ENCODE measurements at places on chromosomes 13 and 19.
A peak's percentile ranks its signal among the peaks of the same experiment; 100 is the strongest.

GRCh38 chr13:21291840-21292239 lies 115.4 kb downstream of the MRPL57 start:
- DNase-seq, result no peak

GRCh38 chr13:40145139-40145538 lies 489.7 kb downstream of the COG6 start:
- no peak for DNase-seq

- peak; percentile 13 for DNase-seq
Observed at GRCh38 chr13:25286308-25286968, 850 bp downstream of the MTMR6 start.

- DNase-seq, result no peak
Observed at GRCh38 chr19:4390567-4391305, 9.6 kb downstream of the SH3GL1 start.

DNA sequence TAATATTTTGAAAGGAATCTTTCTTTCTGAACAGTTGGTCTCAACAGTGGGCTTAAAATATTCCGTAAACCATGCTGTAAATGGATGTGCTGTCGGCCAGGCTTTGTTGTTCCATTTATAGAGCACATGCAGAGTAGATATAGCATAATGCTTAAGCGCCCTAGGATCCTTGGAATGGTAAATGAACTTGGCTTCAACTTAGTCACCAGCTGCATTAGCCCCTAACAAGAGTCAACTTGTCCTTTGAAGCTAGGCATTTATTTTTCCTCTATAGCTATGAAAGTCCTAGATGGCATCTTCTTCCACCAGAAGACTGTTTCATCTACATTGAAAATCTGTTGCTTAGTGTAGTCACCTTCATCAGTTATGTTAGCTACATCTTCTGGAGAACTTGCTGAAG lies 47.6 kb downstream of the SACS start:
- DNase-seq, result no peak

DNA sequence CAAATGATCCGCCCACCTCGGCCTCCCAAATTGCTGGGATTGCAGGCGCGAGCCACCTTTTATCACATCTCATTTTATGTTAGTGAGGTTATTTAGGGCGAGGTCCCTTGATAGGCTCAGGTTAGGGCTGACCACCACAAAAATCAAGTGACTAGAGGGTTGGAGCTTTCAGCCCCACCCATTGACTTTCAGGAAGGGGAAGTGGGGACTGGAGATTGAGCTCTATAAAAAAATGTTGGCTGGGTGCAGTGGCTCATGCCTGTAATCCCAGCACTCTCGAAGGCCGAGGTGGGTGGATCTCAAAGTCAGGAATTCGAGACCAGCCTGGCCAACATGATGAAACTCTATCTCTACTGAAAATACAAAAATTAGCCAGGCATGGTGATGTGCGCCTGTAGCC lies 20.1 kb downstream of the FPR3 start:
- DNase-seq, result no peak

DNA sequence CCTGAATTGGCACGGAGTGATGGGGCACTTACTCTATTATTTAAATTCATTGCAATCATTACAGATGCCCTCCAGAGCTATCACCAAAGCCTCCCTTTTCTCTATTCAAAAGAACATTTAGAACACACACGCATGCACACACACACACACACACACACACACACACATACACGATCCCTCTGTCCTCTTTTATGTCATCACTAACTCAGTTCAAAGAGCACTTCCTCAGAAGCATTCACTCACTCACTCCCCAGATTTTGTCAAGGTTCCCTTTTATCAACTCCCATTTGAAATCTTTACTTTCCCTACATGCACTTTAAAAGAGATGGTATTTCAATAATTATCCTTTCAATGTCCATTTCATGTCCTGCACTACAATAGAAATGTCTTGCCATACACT lies 22.4 kb upstream of the IGFL4 start:
- DNase-seq, result no peak

DNA sequence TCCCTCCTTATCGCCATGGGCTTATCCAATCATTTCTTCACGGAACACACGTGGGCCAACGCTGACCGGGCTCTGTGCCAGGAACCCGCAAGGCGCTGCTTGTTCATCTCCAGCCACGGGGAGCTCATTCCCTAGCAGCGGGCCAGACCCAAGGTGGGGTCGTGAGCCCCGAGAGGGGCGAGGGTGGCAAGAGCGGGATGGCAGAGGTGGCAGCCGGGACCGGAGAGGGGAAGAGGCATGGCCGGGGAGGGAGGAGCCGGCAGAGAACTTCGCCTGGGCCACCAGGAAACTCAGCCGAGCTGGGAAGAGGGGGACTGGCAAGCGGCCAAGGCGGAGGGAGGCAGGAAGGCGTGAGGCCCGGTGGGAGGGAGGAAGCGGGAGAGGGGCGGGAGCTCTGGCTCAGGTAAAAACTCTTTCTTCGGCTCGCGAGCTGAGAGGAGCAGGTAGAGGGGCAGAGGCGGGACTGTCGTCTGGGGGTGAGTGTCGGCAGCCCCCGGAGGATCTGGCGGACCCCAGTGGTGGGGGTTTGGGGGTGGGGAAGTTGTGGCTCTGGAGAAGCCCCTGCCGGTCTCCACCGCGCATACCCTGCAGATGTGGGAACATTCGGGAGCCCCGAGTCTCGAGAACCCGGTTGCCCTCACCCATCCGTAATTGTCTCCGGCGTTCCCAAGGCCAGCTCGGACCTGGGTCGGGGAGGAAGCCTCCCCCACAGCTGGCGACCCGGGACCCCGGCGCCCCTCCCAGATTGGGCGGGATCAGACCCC lies at the start of gene B3GNT3:
Gene B3GNT3, plus strand, starts transcription at position 408 of the 764 bp plus-strand sequence. CDS start 12,670 bp downstream, outside the sequence.
- no peak for DNase-seq

- no peak for DNase-seq
Observed at GRCh38 chr19:14091081-14091812, 696 bp upstream of the SAMD1 start.

DNA sequence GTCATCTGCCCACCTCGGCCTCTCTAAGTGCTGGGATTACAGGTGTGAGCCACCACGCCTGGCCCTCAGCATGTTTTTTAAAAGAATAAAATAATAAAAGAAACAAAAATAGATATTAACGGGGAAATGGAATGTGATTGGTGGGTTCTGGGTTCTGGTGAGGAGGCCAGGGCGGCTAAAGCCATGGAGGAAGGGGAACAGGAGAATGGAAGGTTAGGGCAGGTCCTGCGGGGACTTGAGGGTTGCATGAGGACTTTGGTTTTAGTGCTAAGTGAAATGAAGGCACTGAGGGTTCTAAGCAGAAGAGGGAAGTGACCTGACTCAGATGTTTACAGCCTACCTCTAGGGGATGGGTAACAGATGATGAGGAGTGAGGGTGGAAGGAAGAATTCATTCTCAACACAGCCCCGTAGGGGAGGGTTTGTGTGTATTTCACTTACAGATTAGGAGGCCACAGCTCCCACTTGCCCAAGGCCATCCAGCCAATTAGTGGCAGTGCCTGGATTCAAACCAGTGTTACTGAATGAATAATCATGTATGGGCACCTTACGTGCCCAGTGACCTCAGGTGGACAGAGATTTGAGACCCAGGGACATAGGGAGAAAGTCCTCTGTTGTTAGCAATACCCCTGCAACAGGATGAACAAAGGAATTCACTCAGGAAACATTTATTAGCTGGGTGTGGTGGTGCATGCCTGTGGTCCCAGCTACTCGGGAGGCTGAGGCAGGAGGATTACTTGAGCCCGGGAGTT lies 6.7 kb upstream of the MRPL4 start:
- no peak for DNase-seq

GRCh38 chr13:78024996-78025395 lies 106.4 kb upstream of the EDNRB start:
- no peak for DNase-seq

DNA sequence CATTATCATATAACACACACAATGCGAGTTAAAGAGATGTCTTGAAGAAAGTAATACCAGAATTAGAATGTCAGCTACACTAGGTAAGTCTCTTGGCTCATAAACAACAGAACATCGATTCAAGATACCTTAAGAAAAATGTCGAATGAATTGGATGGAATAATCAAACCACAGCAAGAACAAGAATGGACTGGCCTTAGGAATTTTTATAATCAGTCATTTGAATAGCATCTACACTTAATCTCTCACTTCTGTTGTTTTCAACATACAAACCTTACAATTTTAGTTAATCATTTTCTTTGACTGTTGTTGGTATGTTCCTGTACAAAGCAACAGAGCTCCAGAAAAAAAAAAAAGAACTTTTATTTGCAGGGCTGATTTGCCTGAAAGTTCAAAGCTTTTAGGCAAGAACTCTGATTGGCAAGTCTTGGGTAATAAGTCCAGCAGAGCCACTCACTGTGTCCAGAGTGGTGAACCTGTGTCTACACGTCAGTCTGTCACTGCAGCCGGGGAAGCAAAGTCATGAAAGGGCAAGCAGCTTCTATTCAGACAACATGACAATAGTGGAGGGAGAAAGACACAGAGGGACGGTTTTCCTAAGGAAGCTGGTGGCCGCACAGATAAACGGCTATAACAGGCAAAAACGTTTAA lies 1026.1 kb upstream of the MIR17HG start:
- no peak for DNase-seq

- DNase-seq, result no peak
Observed at GRCh38 chr13:24737042-24737441, 26.9 kb upstream of the RNF17 start.

DNA sequence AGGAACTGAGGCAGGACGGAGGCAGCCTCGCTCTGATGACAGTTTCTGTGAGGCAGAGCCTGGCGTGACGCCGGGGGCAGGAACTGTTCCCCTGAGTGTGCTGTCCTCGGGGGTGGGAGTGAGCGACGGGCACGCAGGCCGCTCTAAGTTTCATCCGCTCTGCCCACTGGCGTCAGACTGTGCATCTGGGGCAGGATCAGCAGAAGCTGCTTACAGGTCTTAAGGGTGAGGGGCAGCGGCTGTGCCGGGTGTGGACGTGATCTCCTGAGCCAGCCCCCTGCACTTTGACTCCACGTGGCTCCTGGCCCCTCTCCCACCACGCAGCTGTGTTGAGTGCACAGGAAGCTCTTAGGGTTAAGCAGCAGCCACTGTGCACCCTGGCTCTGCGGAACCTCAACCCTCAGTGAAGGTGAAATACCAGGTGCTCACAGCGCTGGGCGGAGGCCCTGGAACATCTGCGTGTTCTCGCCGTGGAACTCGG lies 1.5 kb downstream of the GRK1 start:
- no peak for DNase-seq

DNA sequence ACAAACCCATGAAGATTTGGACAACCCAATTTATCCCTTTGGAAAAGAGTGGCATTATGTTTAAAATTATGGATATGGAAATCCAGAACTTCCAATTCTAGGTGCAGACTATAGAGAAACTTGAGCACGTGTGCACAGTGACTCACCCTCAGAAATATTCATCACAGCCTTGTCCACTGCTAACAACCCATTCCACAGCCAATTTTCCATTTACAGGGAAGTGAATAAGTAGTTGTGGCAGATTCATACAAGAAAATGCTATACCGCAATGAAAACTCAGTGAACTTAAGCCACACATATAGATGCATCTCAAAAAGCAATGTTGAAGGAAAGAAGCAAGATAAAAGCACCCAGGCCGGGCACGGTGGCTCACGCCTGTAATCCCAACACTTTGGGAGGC lies 133.3 kb downstream of the USP12 start:
- DNase-seq, result no peak

DNA sequence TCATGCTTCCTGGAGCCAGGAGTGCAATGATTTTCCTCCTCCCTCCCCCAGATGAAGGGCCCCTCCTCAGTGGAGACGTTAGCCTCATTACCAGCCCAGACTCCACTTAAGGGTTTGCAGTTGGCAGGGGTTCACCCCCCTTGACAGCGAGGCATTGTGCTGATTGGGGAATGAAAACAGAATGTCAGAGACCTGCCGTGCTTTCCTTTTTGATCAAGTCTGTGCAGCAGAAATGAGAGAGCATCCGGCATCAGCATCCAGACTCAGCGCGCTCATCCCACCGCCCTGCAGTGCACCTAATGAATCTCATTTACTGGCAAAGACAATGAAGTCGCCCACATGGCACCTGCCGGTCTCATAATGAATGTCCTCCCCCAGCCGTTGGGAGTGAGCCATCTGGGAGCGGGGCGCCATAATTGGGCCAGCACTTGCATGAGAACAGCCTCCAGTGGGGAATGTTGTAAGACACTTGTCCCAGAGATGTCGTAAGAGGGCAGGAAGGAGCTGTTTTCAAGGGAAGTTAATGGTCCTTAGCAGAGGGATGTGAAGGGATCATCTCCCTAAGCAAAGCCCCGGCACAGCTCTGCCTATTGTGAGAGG lies 98.3 kb upstream of the UQCRFS1 start:
- DNase-seq, result peak; percentile 11

DNA sequence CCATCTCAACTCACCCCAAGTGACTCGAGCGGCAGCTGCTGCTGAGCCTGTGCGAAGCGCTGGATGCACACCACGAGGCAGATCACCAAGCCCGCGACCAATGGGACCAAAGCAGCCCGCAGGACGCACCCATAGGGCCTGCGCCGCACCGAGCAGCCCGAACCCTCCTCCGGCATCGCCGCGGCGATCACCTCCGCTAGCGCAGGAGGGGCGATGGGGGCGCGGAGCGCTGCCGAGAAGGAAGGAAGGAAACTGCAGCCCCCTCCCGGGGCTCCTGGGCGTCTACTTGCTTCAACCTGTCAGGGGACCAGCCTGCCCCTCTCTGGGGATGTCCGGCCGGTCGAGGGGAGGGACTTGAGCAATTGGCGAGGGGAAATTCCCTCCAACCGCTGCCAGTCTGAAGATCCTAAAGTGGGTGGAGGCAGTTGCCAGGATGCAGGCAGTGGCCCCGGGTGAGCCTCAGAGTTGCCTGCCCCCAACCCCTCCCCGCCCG lies at the start of gene CD70:
Gene CD70, minus strand, starts transcription at position 324 of the 493 bp plus-strand sequence. Its CDS starts 148 bp downstream, at position 176.
- DNase-seq, result no peak

GRCh38 chr19:17074634-17075034 lies 618 bp downstream of the HAUS8 start:
- DNase-seq, result no peak

DNA sequence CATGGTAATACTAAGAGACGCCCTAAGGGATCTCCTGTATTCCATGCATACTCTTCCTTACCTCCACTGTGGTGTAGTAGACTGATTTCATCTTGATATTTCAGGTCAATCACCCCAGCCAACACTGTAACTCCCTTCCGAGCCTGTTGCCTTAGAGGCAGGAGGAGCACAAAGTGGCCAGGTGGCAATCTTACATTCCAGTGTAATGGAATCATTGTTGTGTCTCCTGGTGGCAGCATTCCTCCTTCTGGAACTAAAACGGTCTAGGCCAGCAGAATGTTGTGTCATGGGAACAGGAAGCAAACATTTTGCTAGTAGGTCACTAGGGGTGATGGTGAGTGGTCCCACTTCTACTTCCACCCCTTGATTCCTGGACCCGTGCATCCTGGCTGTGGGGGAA lies 405.7 kb upstream of the SLC10A2 start:
- no peak for DNase-seq

GRCh38 chr13:37192956-37193355 lies 87.5 kb upstream of the CSNK1A1L start:
- no peak for DNase-seq

All from hippocampal formation (tissue), 2 donors.